ENCODE measurements at places on chromosomes 11 and 22.

DNA sequence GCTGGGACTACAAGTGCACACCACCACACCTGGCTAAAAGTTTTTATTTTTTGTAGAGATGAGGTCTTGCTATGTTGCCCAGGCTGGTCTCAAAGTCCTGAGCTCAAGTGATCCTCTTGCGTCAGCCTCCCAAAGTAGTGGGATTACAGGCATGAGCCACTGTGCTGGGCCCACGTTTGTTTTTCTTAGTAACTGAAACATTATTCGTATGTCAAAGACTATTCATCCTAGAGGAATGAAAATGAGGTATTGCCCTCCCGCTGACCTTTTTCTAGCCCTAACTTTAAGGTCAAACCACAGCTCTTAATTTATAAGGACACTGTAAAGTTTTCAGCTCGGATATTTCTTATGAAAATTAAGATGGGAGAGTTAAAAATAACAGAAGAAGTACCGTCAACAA lies 33.2 kb upstream of the PAX6 start:
- DNase-seq: no peak

DNA sequence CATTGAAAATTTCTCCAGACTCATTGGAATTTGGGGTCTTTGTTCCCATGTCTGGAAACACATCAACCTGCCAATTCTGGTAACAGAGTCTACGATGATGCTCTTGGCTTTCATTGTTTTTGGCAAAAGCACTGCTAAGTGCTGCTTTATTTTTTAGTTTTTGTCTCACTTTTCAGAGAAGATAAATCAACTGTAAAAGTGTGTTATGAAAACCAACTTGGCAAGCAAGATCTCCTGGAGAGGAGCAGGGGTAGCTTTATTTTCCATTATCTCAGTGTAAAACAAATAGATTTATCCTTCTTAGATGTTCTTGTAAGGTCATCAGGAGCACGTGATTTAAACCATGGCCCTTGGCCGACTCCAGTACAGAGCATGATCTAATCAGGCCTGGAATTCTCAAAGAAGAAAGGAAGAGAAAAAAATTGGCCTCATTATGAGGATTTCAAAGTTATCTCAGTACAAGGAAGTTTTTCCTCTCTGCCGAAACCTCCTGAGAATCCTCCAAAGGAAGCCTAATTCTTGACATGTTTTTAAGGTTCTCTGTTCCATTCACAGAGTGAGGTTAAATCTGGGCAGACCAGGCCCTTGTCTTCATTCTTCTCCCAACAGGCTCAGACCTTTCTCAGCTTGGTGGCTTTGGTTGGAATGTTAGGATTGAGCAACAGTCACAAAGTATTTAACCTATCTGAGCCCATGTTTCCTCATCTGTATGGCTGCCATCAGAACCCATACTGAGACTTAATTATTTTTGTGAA lies 16.4 kb upstream of the PAMR1 start:
- no peak for DNase-seq

- no peak for DNase-seq
Measured at GRCh38 chr11:120936356-120936755, 87.5 kb upstream of the TBCEL start.

DNA sequence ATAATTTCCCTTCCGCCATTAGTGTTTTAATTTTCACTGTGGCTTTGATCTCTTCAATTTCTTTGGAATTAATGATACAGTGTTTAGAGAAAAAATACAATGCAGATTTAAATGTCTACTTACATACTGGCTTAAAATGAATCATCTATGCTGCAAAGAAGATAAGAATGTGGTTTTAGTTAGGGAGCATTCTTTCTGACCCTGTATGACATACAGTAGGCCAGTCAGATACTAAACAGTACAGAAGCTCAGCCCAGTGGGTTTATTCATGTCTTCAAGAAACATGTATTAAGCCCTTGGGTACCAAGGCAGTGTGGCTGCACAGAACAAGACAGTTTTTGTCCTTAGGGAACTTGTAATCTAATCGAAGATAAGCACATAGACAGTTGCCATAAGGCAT lies 268.8 kb downstream of the DDX10 start:
- no peak for DNase-seq

DNA sequence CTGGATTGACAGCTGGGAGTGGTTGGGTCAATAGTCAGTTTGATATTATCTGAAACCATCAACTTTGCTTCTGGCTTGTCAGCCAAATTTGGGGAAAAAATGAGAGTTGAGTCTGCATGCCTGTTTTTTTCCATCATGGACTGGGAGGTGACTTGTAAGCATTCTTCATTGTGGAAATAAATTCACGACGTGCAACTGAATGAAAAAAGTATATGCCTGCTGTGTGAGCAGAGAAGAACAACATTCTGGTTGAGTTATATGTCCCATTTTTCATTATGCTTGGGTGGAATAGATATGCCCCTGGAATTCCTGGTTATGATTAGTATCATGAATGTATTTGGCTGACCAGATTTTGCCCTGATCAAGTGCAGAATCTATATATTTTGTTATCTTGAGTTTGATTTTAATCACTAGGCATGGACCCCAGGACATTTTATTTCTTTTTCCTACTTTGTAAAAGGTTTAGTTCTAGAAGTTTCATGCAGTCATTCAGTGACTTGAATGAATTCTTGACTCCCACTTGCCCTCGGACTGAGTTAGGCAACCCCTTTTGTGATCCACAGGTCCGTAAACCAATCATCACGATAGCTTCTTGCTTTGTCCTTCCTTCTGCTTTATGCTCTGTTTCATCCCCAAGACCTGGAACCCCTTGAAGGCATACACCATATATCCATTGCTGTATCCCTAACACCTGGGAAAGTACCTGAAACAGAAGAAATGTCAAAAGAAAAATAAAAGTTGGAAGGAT lies 205.8 kb downstream of the NAV2 start:
- DNase-seq: no peak

DNA sequence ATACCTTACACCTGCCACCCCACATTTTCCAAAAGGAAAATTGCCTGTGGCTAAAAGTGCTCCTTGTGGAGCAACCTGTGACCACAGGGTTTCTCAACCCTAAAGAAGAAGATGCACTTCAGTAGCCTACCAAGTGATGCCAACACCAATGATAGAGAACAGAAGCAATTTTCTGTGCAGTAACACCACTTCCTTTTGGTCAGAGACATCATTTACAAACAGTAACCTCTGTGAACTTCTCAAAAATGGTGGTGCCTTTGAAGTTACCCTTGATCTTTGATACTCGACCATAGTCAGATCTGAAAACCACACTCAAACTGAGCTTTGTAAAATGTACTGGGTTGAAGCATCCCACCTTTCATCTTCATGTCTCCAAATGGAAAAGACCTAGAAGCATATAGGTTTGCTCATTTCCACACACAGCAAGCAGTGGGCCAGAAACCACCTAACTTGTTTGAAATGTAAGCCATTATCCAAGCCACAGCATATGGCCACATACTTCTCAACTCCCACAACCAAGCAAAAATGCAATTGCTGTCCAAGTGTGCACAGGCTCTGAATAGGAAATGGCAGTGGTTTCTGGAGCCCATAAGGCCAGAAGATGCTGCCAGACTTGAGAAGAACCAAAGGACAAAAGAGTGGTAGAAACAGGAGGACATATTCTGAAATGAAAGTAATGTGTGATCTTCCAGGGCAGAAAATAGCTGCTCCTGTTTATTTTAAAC lies 24.3 kb downstream of the MPPED2 start:
- DNase-seq: no peak

DNA sequence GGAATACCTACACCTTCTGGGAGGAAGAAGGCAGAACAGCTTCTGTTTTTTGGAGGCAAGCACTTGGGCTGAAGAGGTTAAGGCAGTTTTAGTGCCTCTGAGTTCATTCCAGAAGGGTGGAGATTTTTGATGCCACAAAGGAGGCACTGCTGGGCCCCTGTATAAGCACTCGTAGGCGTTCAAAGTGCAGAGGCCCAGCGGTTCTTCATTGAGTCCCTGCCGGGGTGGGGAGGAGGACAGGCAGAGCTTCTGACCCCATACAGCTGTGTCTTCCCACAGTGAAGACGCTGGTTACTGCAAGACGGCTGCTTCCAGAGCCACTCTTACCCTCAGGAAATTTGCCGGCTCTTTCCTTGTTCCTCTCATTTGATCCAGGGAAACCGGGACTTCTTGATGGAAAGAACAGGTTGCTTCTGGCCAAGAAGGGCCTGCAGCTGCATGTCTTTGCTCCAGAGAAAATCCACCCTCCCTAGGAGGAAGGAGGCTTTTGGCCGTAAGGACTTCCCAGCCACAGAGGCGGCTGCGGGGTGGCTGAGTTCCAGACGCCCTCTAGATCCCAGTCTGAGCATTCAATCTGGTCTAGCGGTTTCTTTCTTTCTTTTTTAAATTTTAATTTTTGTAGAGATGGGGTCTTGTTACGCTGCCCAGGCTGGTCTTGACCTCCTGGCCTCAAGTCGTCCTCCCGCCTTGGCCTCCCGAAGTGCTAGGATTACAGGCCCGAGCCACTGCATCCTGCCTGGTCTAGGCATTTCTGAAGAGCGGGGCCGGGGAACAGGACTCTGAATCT lies 9.4 kb downstream of the ADAMTS15 start:
- no peak for DNase-seq

- no peak for DNase-seq
Measured at GRCh38 chr11:74437441-74438042, 29.8 kb downstream of the KCNE3 start.

DNA sequence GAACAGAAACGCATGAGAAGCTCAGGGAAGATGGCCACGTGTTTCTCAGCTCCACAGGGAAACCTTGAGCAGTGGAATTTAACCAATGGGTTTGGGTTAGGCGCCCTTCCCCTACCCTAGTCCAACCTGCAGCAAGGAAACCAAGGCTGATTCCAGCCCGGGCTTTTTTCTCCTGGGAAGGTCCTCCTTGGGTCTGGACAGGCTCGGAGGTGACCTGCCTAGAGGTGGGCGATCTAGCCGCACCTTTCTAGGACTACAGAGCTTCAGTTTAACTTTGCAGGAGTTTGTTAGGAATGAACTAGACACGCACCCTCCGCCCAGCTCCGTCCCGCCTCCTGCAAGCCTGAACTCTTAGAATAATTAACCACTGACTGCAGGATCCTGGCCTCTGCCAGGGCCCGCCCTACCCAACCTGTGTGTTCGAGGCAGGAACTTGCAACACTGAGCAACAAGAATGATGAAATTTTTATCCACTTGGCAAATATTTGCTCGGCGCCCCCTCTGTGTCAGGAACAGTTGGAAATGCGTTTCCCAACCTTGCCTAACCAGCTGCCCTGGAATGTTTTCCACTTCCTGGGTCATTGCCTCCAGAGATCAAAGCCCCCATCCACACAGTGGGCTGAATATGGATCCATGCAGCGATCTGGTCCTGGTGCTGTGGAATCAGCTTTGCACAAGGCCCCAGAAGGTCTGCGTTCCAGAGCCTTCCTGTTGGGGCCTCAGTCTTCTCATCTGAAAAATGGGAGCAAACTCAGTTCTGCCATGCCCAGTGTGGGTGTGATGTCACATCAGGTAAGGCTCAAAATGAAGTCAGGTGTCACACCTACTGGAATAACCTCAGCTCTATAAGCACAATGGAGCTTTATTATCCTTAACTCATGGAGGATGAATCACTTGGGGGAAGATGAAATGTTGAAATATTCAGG lies 13.3 kb downstream of the MPST start:
- peak; percentile 91 for DNase-seq

GRCh38 chr11:76131671-76132631 lies 74.4 kb downstream of the WNT11 start:
- DNase-seq: no peak

- DNase-seq: no peak
Measured at GRCh38 chr22:29305836-29306174, 645 bp upstream of the GAS2L1 start.

DNA sequence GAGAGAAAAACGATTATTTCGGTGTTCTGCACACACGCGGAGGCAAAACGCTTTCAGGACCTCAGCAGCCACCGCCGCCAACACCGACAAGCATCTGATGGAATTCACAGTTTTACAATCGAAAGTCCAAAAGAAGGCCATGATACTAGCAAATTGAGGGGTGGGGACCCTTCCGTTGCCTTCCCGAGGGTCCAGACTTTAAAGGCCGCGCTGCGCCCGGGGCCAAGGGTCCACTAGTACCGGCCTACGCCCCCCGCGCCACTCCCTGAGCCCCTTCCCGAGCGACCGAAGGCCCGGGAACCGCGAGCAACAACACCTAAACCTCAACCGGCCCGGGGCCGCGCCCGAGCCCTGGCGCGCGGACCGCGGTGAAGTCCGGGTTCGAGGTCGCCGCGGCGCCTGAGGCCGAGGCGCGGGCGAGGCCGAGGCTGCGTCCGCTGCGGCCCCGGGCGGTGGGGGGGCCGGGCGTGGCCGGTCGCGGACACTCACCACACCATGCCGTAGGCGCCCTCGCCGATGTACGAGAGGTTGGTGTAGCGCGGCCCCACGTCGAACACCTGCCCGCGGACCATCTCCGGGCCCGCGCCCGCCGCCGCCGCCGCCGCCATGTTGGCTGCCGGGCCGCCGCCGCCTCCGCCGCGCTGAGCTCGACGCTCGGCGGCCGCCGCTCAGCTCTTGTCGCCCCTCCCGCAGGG lies 465 bp downstream of the MAPK1 start:
- DNase-seq: no peak

DNA sequence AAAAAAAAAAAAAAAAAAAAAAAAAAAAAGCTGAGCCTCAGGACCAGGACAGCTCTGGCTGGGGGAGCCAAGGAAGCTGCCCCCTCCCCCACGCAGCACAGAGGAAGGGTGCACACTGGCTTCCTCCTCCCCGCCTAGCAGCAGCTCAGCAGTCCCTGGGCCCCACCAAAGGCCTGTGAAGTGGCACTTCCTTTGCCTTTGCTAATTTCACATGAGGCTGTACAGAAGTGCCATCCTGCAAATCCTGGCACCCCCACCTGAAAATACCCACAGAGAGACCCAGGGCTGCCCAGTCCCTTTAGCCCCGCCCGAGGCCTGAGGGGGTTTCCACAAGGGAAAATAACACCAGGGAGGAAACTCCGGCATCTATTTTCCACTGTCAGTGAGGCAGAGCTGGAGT lies 3.9 kb downstream of the RHOG start:
- DNase-seq: no peak

- DNase-seq: no peak
Measured at GRCh38 chr11:46649180-46649738, 31.9 kb downstream of the ATG13 start.

DNA sequence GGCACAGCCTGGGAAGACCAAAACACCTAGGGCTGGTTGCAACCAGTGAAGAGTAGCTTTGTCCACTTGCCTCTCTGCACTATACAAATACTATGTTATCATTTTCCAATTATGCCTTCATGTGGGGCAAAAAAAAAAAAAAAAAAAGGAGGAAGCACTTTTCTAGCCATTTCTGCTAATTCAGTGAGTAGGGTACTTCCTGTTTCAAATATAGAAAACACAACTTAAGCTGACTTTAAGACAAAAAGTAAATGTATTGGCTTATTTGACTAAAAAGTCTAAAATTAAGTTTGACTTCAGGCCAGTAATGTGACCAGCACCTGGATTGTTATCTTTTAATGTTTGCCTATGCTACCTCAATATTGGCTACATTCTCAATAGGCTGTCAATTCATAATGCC lies 15.3 kb downstream of the CCDC73 start:
- no peak for DNase-seq

DNA sequence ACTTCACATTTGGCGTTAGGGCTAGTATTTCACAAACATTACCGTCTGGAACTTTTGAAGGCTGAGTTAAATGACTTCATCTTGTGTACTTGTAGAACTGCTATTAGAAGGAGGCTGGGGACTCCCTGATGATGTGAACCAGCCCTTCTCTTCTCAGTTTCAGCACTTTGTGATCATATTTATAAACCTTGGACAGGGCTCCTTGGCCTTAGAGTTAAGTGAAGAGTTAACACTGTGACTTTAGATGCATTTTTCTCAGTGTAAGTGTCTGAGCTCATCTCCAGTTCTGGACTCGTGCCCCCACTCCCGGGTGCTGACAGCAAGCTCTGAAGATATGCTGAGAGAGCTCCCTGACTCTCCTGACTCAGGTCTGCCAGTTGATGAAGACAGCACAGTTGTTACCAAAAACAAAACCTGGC lies 8.4 kb downstream of the MIAT start:
- no peak for DNase-seq
